Peyer's patch (tissue), 4 donors: ENCODE measurements at places on chromosomes 5 and 9.

DNA sequence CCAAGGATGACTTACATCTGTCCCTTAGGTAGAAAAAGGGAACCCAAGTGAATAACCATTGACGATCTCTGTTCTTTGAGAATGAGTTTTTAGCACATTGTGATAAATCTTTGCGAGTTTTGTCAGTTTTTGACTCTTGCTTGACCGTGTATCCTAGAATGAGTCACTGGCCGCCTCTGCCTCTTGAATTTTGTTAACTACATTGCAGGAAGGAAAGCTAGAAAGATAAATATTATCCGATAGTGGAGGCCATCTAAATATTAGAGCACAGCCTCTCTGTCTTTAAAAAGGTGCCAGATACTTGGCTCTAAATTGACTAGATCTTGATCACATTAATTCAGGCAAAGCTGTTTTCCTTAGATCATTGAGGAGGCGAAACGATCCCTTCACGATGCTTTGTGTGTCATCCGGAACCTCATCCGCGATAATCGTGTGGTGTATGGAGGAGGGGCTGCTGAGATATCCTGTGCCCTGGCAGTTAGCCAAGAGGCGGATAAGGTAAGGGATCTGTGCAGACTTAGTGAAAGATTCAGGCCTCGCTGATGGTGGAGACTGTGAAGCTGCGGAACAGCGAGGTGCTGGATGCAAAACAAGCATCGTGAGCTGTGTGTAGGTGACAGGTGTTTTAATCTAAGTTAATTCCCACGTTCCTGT lies 12.2 kb downstream of the CCT5 start:
- DNase-seq, result no peak

- no peak for DNase-seq
Measured at GRCh38 chr9:119284587-119285337, 84.5 kb downstream of the BRINP1 start.

- DNase-seq, result no peak
Measured at GRCh38 chr5:157917491-157917890, 58.5 kb upstream of the CLINT1 start.

DNA sequence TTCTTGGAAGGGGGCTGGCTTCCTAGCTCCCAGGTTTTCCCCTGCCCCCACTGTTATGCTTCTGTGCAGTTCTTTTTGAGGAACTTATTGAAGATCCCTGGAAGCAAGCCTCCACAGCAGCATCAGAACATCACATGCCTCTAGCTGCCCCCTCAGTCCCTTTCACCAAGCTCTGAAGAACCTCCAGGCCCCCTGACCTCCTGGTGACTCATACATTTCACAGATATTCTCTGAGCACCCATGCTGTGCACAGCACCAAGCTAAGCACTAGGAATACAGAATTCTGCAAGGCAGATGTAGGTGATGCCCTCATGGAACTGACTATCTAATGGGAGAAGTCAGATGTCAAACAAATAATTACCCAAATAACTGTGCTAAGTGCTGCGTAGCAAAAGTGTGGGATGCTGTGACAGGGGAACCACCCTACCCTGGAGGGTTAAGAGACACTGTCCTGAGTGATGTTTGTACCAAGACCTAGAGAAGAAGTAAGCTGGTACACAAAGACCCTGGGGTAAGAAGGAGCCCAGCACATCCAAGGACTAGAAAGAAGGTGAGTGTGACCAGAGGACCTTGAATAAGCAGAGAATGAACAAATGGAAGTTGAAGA lies 213.7 kb upstream of the NR4A3 start:
- DNase-seq, result no peak

DNA sequence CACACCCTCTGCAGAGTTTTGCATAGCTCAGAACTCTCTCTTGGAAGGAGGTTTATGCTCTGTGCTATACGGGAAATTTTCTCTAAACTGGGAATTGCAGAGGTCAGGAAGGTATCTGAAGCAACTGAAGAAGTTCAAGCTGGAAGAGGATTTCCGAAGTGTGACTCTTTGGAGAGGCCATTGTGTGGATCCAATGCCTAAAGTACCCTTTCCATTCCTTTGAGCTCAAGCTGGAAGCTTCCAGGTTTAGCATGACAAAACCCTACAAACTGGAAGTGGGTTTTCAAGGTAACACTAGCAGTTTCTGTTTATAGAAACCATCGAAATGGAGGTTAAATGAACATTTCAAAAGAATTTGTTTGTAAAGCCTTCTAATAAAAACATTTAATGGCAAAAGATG lies 187.1 kb downstream of the CFAP90 start:
- DNase-seq, result no peak

DNA sequence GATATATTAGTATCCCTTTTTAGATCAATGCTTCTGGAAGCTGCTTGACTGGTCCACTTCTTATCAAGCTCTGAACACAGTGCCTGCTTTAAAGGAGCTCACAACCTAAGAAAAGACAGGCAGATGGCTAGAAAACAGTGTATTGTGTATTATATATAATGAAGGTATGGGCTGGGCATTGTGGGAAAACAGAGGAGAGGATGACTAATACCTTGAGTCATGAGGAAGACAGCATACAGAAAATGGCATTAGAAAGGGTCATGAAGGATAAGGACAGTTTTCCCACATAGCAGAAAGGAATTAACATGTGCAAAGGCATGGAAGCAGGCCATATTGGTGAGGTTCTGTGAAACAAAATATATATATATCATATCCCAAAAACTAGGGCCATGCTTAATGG lies 309.6 kb downstream of the MLLT3 start:
- DNase-seq, result no peak

DNA sequence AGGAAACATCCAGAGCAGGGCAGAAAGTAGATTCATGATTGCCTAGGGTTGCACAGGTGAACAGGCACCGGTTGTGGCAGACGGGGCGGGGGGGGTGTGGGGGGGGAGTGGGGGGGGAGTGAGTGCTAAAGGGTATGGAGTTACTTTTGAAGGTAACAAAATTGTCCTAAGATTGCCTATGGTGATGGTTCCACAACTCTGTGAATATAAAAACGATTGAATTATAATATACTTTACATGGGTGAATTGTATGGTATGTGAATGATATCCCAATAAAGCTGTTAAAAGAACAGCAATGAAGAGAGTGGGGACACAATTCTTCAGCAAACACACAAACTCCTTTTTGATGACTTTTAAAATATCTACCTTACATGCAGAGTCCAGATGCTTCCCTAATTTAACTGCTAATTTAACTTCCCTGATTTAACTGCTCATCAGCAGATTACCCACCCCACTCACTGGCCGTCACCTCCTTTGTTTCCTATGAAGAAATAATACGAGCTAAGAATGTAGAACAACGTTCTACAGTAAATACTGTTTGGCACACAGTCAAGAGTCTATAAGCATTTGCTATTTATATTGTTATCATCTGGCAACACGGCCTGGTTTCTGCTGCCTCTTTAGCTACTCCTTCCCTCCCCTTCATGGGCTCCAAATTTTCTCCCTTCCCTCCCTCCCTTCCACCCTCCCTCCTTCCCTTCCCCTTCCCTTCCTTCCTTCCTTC lies 83.5 kb downstream of the PTCH1 start:
- DNase-seq, result no peak

DNA sequence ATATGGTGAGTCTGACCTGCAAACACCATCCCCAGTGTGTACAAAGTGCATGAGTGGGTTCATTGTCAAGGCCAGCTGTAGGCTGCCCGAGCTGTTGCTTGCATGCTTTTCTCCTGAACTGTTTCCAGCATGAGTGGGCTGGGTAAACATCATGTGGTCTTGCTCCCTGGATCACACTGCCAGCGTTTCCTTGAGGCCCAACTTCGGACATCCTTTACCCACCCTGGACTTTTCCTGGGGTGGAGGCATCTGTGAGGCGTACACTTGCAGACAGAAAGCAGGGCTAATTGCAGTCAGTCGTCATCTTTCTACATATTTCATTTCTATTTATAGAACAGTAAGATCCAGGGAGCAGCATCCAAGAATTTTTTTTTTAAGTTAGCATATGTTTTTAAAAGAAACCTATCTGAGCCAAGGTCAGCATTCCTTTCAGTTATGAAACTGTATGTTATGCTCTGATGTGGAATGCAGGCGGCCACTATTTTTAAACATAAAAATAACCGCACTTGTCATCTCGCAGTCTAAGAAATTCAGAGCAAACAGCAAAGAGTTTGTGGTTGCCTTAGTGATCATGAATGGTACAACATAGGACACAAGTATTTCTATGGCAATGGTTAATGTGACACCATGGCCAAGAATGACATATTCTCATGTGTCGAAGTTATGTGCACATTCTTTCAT lies 106.5 kb upstream of the DMRT1 start:
- no peak for DNase-seq

- DNase-seq, result no peak
Measured at GRCh38 chr9:86454701-86455615, 100.7 kb upstream of the TUT7 start.

GRCh38 chr9:76602199-76602598 lies 143.2 kb downstream of the GCNT1 start:
- DNase-seq, result no peak

DNA sequence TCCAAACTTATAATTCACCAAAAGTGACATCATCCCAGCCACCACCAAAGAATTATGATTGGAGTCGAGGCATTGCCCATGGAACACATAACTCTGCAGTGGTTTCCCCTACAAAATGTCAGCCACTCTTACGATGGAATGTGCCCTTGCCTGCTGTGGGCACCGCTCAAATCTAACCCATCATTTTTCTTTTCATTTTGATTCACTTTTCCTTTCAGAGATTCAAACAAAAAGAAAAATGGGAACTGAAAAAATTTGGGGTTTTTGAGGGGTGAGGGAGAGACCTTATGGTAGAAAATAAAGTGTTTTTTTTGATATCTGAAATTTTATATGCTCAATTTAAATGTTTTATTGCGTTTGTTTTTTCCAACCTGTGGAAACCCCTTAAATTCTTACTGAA lies 28.1 kb downstream of the SMARCA2 start:
- no peak for DNase-seq

GRCh38 chr9:132670457-132671391 lies at the start of gene GTF3C4:
TSS of gene GTF3C4 (plus strand) at chr9:132670464. CDS start at chr9:132670599, 135 bp downstream.
- no peak for DNase-seq
